ENCODE measurements at places on chromosomes 5 and 9.

DNA sequence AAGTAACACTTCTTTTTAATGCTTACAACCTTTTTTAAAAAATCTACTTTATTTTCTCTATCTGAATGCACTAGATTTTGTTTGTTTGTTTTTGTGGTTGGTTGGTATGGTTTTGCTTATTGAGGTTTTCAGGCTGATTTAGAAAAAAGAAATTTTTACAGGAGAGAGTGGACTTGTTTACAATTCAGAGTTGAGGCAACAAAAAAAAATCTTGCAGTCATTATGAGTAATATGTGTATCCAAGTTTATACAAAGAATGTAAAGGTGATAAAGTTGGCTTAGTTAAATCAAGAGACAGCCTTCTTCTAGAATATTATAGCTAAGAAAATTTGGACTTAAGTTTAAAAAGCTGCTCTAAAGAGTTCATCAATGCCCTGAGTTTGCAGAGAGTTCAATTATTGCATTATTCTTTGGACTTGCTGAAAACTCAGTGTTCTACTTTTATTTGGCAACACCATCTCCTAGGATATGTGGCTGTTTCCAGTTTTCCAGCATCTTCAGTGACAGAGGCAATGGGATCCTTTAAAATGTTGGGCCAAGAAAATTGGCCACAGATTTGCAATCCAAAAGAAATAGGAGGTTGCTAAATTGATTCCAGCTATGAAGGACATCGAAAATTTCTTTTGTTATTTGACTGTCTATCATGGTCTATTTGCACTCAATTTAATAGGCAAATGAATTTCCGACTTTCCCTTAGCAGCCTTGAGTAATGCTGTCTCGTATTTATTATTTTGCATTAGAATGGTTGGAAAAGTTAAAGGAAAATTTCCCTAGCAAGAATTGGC is 10.7 kb downstream of the STK32A start:
- DNase-seq: no peak

- no peak for DNase-seq
Observed at GRCh38 chr9:95947118-95947517, 71.6 kb downstream of the ERCC6L2 start.

DNA sequence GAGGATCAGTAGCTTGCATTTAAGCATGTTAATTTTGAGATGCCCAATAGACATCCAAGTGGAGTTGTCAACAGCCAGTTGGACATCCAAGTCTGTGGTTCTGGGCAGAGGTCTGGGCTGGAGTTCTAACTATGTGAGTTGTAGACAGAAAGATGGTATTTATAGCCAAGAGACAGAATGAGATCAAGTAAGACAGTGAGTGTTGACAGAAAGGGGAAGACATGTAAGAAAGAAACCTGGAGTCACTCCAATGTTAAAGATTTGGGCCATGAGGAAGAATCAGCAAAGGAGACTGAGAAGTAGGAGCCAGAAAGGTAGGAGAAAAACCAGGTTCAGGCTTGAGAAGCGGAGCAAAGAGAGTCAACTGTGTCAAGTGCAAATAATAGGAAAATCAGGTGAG is 95.5 kb upstream of the PUM3 start:
- DNase-seq: no peak

- DNase-seq: no peak
Observed at GRCh38 chr5:109399092-109399759, 10.5 kb downstream of the PJA2 start.

- DNase-seq: peak; percentile 52
Observed at GRCh38 chr9:132885720-132886333, 7.1 kb downstream of the SPACA9 start.

GRCh38 chr9:120397453-120397852 is 182.5 kb downstream of the CDK5RAP2 start:
- no peak for DNase-seq

- no peak for DNase-seq
Observed at GRCh38 chr5:60640901-60641300, 59.1 kb downstream of the DEPDC1B start.

DNA sequence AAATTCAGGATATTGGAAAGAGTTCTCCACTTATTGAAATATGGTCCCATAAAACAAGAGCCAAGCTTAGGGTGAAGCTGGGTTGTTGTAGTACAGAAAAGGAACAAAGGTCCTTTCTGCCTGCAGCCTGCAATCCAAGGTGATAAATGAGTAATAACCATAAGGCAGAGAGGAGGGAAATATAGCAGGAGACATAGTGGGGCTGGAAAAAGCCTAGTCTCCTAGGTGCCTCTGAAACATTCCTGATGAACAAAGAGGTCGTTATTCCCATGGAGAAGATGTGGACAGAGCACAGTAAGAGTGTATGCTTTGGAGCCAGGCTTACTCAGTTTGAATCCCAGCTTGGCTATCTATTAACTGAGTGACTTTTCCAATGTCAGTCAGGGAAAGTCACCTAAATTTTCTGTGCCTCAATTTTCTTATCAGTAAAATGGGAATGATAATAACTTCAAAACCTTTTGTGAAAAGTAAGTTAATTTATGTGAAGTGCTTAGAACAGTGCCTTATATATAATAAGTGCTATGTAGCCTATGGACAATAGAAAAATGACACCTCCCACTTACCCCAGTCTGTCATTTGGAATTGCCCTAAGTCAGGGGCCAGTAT is 110.8 kb upstream of the GRIN3A start:
- no peak for DNase-seq

GRCh38 chr9:114779352-114779845 is 26.4 kb downstream of the TNFSF15 start:
- DNase-seq: peak; percentile 98

- DNase-seq: no peak
Observed at GRCh38 chr5:171031977-171032376, 170.2 kb downstream of the RANBP17 start.

DNA sequence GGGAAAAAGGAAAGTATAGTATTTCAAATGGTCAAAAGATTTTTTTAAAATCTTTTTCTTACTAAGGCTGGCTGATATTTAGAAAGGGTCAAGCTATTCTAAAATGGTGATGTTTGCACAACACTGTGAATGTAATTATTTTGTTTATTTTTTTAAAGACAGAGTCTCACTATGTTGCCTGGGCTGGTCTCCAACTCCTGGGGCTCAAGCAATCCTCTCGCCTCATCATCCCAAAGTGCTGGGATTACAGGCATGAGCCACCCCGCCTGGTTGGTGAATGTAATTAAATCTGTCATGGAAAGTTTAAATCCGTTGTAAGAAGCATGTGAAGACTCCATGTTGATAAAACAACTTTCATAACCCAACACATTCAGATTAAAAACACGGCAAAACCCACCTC is 2.6 kb downstream of the UBTD2 start:
- DNase-seq: no peak

DNA sequence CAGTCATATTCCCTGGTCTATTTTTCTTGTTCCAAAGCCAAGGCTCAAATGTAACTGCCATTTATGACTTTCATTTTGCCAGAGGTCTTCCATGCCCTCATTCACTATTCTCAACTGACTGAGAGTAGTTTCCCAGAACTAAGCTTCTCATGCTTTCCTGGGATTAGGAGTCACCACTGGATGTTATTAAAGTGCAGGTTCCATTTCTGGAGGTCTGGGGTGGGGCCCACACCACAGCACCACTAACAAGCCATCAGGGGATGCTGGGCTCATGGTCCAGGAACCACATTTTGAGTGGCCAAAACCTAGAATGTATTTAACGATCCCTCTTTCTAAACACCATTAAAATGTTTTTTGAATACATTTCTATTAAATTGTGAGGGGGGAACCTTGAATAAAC is 677.6 kb downstream of the SEMA5A start:
- no peak for DNase-seq

DNA sequence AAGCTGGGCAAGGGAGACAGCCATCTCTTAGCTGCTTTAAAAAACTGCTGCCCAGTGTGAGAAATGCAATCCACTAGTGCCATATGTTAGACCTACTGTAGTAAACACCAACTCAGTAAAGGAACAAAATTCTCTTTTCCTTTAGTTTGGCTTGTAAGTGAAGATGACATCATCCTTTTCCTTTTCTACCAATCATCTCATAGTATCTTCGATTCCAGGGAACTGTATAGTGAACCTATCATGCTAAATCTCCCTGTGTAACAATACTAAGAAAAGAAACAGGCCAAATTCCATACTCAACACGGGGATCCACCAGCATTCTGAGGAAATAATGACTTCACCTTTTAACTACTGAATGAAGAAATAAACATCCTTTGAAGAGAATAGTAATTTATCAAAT is 100.1 kb downstream of the RAPGEF6 start:
- DNase-seq: no peak

- no peak for DNase-seq
Observed at GRCh38 chr5:137335493-137335892, 163.6 kb downstream of the SPOCK1 start.

DNA sequence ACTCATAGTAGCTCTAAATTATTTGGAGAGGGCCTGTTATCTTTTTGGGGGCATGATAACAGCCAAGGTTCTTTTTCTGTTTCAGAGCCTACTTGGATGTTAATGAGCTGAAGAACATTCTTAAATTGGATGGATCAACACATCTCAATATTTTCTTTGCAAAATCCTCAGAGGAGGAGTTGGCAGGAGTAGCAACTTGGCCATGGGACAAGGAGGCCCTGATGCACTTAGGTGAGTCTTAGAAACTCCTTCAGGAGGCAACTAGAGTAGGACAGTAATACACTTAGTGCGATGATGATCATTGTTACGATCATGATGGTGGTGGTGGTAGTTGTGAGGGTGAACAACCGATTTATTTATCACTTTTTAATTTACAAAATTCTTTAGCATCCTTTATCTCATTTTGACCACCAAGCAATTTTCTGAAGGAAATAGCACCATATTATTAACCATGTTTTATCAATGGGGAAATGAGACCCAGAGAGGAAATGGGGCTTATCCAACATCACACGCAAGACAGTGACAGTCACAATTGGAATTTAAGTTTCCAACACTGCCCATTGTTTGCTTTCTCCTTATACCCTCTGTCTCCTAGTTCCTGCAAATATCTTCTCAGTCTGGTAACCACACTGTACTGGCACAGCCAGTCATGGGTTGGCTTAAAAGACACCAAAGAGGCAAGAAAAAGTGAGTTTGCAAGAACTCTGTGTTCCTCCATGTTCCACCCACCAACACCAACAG is 54.0 kb downstream of the PAPPA start:
- DNase-seq: peak; percentile 55

DNA sequence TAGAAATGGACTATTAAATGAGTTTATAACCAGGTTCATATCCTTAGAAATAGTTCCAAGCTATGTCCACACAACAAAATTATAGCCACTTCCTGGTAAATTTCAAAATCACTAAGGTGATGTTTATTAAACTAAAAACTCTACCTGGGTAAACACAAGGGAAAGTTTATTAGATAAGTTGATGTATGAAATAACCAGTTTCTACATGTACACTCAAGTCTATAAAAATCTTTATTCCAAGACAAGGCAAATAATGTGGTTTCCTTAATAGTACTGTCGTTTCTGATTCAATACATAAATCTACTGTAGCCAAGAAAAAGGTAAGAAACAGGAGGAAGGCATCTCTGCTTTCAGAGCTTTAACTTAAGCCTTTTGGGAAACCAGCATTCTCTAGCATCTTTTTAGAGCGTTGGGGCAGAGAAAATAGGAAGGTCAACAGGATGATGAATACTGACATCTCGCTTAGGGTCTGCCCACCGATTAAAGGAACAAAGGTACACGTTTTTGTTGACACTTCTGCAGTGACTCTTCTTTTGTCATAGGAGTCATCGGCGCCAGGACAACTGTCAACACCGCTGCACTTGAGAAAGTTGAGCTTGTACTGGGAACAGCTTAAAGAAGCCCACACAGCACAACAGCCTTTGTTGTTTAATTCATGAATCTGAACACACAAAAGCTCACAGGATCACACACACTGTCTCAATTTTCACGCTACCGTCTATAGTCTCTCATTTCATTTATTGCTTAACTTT is 513.6 kb downstream of the SLCO4C1 start:
- no peak for DNase-seq

GRCh38 chr9:134406366-134407120 is 80.3 kb downstream of the RXRA start:
- peak; percentile 92 for DNase-seq

DNA sequence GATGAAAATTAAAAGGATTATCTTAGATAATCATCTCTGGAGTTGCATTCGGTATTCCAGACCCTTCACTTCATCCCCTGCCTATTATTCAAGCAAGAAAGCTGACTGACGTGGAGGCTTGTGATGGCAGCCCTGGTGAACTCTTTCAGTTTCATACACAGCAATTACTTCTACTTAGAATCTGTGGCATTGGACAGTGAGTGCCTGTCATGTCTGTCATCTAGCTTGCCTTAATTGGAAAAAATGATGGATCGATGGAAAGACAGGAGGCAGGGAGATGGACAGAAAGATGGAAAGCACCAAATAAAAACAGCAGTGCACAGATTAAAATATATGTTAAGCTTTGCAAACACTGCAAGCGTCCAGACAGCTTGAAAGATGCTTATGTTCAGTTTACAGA is 1371.0 kb upstream of the CDH6 start:
- DNase-seq: no peak

GRCh38 chr5:138874771-138875551 is at the start of gene LRRTM2:
Gene LRRTM2, minus strand, starts transcription at chr5:138875335. Its CDS starts 424 bp downstream, at chr5:138874911.
- DNase-seq: no peak

DNA sequence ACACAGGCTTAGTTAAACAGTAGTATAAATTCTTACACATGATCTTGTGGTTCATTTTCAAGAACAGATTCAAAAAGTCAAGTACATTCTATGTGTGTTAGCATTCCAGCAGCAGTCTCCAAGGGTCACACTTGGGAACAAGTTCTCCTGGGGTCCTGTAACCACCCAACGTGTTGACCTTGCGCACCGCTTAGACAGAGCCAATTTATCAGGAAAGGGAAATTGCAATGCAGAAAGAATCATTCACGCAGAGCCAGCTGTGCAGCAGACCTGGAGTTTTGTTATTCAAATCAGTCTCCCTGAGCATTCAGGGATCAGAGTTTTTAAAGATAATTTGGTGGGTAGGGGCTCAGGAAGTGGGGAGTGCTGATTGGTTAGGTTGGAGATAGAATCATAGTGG is 8.5 kb upstream of the RXFP3 start:
- DNase-seq: no peak

- DNase-seq: no peak
Observed at GRCh38 chr5:163473635-163474243, 13.3 kb downstream of the HMMR start.

DNA sequence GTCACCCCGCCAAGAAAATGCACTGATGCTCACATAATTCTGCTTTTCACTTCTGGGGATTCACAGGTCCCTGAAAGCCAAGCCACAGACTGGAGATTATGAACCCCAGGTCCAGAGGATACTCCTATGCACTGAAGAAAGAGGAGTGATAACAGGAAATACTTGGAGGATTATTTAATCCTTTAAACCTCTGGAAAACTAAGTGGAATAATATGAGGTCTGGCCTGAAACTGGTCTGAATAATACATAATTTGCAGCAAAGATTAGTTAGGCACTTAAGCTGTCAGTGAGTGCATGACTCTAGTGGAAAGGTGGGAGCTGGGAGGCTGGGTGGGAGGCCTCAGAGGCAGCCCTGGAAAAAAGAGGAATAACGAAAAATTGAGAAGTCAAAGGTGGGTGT is 45.7 kb downstream of the MARCHF3 start:
- DNase-seq: no peak

- no peak for DNase-seq
Observed at GRCh38 chr5:87836696-87837095, 424.0 kb upstream of the CCNH start.

- no peak for DNase-seq
Observed at GRCh38 chr5:434443-435146, 8.4 kb upstream of the EXOC3 start.
